Urinary bladder (tissue), 4 donors: ENCODE measurements at places on chromosomes 2 and 18.

DNA sequence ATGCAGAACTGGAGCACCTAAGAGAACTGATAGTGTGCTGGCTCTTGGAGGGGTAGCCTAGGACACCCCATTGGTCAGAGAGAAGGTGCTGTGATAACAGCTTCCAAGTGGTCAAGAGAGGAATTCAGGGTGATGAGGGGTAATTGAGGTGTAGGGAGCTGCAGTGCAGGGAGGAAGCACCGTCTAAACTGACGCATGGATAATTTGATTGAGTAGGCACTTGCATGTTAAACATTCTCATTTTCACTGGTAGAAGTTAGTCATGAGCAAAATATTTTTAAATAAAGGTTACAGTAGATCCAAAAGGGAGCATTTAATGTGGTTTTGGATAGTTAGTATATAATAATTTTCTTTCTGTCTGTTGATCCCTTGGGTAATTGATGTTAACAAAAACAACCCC is 155.1 kb upstream of the TCF4 start:
- DNase-seq: no peak

DNA sequence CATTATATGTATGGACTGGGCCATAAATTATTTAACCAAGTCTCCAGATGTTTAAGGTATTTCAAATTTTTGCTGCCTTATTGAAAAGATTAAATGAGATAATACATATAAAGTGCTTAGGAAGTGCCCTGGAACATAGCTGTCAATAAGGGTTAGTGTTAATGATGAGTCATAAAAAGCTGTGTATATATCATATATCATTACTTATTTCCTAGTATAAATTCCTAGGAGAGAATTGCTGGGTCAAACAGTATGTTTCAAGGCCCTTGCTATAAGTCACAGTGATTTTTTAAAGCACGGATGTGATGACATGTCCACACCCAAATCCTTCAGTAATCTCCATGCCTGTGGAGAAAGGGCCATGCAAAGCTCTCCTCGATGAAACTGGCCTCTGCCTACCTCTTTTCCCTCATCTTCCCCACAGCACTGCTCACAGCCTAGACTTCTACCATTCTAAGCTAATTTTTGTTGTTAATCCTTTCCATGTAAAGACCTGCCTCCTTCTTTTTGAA is 8.5 kb downstream of the ZNF2 start:
- DNase-seq: no peak

GRCh38 chr2:128041561-128041960 is 13.7 kb upstream of the SAP130 start:
- no peak for DNase-seq

- no peak for DNase-seq
Observed at GRCh38 chr2:112547333-112547732, 5.1 kb downstream of the POLR1B start.

GRCh38 chr18:52236131-52236530 is 103.9 kb upstream of the DCC start:
- no peak for DNase-seq

DNA sequence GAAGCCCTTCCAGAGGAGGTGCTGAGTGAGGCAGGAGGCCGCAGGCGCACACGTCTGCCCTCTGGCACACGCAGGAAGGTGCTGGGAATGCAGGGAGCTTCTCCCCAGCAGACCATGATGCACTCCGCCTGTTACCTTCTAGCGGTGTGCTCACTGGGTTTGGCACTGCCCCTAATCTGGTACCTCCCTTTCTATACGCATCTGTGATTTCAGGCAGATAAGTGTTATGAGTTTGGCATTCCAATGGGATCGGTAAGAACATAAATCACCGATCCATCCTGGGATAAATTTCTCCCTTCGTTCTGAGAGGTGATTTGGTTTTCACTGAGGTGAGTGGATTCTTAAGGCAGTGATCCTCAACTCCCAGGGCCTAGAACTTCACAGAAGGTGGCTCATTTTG is 34.6 kb downstream of the ODC1 start:
- no peak for DNase-seq

DNA sequence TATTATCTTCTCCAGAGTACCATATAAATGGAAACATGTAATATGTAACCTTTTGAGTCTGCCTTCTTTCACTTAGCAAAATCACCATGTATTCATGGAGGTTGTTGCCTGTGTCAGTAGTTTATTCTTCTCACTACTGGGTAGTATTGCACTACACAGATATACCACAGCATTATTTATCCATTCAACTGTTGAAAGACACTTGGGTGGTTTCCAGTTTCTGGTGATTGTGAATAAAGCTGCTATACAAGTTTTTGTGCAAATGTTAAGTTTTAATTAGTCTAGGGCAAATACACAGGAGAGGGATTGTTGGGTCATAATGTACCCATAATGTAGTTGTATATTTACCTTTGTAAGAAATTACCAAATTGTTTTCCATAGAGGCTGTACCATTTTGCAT is 29.6 kb upstream of the RPRD1A start:
- no peak for DNase-seq

DNA sequence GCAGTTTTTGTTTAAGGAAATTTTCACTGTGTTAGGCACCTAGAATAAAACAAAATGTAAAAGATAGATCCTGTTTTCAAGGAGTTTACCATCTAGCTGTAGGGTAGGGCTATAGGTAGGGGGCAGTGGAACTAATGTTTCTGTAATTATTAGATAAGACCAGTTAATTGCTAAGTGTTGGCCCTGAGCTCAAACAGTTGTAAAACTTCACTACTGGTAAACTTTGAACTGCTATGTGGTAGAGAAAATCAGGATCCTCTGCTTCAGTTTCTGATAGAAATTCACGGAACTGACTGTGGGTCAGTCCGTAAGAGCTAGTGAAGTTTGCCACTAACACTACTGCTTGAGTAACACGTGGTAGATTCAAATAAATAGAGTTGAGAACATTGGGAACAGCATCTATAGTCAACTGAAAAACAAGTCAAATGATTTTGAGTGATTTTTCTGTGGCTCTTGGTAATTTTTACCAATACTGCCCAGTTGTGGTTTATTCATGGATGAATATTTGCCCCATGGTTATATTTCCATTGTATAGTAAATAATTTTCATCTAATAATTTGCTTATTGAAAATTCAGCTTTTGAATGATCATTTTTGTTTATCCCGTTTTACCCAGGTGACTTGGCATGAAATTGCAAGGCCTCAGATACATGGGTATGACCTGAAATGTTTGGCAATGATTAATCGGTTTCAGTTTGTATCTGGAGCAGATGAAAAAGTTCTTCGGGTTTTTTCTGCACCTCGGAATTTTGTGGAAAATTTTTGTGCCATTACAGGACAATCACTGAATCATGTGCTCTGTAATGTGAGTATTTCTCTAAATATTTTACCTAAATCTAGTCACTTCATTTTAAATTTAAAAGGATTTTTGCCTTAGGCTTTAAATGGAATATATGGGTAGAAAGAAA is 26.4 kb downstream of the ELP2 start:
- no peak for DNase-seq

- DNase-seq: no peak
Observed at GRCh38 chr18:35029770-35030169, 11.4 kb upstream of the MAPRE2 start.

DNA sequence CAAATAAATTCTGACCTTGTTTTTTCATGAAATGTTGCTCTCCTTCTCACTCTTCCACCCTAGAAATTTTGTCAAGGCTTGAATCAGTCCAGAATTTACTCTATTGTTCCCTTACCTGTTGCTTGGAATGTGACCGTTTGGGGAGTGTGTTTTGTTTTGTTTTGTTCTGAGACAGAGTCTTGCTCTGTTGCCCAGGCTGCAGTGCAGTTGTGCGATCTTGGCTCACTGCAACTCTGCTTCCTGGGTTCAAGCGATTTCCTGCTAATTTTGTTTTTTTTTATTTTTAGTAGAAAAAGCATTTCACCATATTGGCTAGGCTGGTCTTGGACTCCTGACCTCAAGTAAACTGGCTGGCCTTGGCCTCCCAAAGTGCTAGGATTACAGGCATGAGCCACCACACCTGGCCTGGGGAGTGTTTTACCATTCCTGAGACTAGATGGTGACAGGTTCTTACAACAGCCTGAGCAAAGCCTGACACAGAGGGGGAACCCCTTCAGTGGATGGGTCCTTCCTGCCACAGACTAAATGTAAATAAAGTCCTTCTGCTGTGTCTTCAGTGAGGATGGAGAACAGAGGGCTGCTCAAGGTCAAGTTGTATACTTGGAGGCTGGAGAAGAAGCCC is 52.0 kb downstream of the HAUS1 start:
- DNase-seq: no peak

GRCh38 chr2:8224347-8225190 is 457.3 kb upstream of the ID2 start:
- DNase-seq: no peak

DNA sequence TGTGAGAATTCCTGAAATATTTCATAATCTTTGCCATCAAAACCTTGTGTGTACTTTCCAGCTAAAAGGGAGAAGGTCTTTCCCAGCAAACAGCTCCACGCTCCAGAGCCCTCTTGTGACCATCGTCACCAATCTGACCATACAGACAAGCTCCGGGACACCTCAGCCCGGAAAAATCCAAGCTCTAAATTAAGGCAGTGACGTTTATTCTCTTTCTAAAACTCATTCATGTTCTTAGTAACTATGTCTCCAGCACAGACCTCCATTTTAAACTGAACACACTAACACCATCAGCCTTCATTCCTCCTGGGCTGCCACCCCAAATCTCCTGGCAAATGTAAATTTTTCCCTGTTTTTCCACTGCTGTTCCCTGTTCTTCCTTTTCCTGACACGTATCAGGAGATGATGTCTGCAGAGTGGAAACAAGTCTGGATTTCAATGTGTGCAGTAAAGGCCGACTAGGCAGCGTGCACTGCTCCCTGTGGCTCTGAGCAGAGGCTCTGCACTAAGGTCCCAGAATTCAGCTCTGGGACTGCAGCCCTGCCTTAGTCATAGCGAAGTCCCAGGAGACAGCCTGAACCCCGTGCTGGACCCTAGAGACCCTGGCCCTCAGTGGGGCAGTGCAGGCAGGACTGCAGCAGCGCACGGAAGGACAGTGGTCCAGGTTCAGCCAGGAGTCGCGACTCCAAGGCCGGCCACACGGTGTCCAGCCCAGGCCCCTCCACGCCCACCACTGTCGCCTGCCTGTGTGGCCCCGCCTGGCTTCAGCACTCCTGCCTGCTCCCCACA is 452.5 kb upstream of the SALL3 start:
- no peak for DNase-seq

DNA sequence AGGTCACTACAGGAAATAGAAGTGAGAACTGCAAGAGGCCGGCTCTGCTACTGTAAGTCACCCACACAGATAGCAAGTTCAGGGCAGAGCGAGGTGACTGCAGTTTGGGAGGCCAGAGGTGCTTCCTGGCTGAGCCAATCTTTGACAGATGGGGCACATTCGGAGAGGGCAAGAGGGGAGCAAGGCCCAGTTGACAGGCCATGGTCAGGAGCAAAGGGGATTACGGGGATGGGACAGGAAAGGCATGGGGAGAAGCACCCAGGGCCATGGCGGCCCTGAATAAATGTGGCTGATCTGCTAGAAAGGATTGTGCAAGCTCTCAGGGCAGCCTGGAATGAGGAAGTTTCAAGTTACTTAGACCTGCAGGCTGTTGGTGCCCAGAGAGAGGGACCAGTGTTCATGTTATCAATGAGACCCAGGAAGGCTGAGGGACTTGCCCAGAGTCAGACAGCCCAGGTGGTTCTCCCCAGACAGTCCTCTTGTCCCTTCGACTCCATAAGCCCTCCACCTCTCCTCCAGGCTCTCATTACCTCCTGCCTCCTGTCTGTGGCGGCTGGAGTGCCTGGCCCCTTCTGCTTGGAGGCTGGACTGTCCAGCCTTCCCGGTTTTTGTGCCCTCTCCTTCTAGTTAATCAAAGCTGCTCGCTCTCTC is 123.3 kb downstream of the CTIF start:
- no peak for DNase-seq
